ENCODE measurements at places on chromosomes 1 and 21.

DNA sequence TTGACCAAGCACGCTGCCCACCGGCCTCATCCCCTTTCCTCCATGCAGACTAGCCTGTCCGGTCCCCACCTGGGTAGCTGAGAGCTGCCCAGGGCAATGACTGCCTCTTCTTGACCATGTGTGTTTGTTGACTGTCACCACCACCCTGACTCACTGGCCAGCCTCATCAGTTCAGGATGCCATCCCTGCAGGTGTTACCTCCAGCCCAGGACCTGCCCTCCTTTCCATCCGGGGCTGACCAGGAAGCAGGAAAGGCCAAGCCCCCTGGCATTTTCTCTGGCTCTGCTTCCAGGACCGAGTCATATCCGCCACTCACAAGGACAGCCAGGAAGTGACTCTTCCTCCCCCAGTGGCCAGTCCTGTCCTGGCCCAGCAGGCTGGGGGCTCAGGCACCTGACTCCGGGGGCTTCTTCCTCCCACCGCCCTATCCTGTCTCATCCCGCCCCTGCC, 17.1 kb downstream of the EPHA2 start:
- no peak for DNase-seq

- no peak for DNase-seq
Observed at GRCh38 chr1:165595246-165595938, 35.6 kb upstream of the MGST3 start.

GRCh38 chr21:25280061-25280460, 327.2 kb downstream of the MRPL39 start:
- DNase-seq: no peak

DNA sequence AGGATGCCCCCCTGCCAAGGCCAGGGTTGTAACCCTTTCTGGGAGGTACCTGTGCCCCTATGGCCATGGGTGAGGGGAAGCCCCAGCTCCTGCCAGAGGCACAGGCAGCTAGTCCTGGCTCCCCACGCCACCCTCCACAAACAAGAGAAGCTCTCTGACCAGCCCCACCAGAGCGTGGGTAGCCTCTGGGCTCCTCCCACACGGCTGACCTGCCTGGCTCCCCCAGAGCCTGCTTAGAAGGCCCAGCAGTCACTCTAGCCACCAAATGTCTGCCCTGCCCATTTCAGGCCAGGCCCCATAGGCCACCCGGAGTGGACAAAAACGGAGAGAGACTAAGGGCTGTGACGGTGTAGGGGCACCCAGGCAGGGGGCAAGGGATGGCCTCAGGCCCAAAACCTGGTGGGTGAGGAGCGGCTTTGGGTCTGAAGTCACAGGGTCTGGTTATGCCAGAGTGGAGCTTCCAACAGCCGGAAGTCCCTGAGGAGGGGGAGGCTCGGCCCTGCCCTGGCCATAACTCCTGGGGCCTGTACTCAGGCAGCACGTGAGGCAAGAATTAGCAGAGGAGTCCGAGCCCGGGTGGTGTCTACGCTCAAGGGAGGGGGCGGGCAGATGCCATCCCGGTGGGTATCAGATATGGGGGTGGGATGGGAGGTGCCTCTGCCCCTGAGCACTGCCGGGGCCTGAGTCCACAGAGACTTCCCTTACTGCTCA, 155.4 kb downstream of the CASZ1 start:
- DNase-seq: no peak

DNA sequence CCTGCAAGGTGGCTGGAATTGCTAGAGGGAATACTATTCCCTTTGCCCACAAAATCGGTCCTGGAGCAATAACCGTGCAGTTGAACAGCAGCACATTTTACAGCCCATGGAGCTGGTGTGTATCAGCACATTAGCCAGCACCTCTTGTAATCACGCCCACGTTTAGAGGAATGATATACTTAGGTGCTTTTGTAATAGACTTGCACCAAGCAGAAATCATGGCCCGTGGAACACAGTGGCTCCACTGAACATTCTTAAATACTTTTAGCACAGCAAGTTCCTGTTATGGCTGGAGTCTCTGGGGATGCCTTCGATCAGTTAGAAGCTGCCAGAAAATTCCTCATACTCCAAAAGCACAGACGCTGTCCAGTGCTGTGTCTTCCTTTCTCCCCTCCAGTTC, 218.1 kb upstream of the FAM78B start:
- no peak for DNase-seq
